HS-27A (cell line): ENCODE measurements at places on chromosomes 4 and X.

- DNase-seq, result no peak
Measured at GRCh38 chrX:44036336-44036735, 63.1 kb upstream of the NDP start.

- DNase-seq, result no peak
Measured at GRCh38 chr4:184359888-184360287, 114.5 kb downstream of the IRF2 start.

DNA sequence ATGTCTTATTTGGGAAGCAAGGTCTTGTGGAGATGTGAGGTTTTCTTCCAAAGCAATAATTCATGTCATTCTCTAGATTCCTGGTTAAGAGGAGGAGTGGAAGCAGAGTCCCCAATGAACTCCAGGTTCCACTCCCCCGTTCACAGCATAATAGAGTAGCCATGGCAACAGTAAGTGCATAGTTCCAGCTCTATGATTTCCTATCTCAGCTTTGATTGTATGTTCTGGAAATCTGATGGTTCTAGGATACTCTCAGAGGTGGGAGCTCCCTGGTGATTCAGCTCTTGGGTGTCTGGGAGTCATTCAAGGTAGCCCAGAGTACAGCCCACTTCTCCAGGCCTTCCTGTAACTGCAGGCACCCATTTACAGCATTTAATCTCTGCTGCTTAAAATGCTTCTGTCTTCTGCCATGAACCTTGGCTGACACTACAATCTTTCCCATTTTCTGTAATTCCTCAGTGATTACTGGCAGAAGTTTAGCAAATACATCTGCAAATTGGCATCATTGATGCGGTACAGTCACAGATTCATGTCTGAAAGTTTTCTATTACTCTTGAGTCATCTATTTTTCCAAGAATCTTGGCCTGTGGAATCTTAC lies 242.0 kb downstream of the MAPK10 start:
- DNase-seq, result no peak

GRCh38 chr4:73929278-73929677 lies 52.5 kb downstream of the PF4 start:
- DNase-seq, result no peak

DNA sequence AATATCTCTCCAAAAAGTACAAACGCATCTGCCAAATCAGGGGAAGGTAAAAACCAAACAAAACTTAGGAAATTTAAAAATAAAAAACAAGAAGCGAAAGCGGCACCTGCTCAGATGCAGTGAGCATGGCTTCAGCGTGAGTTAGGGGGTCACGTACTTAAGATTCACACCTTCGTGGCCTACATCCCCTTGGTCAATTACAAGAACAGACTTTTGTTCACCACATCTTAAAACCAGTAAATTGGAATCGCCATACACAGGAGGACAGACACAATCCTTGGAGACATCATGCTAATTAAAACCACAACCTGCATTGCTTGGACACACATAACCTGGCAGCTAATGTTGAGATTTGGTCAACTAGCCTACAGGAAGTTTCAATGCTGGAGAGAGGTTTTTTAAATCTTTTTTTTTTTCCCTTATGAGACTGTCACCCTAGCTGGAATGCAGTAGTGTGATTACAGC lies 12.5 kb upstream of the SEL1L3 start:
- DNase-seq, result no peak

GRCh38 chrX:129744861-129745321 lies 6.1 kb downstream of the XPNPEP2 start:
- DNase-seq, result no peak

DNA sequence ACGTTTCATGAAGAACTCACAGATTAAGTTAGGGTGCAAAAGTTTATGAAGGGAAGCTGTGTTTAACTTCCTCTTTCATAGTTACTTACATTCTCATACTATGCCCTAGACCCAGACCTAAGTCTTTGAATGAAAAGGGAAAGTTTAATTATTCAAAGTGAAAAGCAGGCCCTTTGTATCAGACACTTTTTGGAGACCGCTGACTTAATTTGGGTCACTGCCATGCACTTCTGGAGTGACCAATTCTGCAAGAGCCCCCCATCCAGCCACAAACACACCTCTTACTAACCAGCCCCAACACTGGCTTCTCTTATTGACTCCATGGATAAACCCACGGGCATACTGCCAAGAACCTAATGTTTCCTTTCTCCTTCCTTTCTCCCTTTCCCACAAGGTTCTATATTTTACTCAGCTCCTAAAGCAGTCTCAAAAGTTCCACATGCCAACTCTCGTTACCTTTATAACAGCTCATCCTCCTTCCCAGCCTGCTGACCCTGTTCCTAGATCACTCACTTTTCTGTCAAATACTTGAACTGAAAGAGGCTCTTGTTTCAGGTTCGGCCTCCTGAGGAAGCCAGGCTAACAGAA lies 34.5 kb downstream of the ABCE1 start:
- no peak for DNase-seq

DNA sequence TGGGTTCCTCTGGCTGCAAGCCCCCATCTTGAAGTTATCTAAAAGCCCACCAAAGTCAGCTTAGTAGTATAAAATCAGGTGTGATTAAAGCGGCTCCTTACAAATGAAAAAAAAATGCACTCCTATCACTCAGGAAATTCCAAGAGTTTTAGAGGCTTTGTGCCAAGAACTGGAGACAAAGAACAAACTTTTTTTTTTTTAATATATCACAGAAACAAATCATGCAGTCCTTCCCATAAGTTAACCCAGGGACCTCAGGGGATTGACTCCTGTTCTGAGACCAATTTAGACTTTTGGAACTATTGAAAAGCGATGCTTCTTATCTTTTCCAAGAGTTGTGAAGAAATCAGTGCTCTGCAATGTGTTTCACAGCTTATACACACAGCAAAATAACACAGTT lies 53.6 kb downstream of the HHIP start:
- DNase-seq, result peak; percentile 56

DNA sequence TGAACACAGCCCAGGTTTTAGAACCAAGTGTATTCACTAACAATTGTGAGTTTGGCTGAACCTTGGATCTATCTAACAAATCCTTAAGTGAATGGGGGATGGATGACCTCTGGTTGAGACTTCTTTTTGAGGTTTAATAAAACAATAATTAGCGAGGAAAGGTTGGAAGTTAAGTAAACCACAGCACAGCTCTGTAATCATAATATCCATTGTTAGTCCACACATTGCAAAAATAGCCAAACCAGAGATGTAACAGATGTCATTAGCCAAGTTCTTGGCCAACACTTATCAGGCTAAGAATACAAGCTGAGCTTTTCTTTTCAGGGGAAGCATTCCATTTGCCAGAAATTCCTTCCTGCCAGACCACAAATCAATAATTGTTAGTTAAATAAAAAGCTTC lies 59.1 kb downstream of the FREM3 start:
- no peak for DNase-seq

- DNase-seq, result no peak
Measured at GRCh38 chr4:106301393-106302061, 14.5 kb downstream of the TBCK start.

- DNase-seq, result no peak
Measured at GRCh38 chr4:99024481-99025275, 29.2 kb downstream of the METAP1 start.
